ENCODE measurements at places on chromosomes 12 and 14. TPM values are rescaled to one million over a fixed set of nuclear protein-coding genes. Genes with fewer than 3 reads are reported as not detected.

DNA sequence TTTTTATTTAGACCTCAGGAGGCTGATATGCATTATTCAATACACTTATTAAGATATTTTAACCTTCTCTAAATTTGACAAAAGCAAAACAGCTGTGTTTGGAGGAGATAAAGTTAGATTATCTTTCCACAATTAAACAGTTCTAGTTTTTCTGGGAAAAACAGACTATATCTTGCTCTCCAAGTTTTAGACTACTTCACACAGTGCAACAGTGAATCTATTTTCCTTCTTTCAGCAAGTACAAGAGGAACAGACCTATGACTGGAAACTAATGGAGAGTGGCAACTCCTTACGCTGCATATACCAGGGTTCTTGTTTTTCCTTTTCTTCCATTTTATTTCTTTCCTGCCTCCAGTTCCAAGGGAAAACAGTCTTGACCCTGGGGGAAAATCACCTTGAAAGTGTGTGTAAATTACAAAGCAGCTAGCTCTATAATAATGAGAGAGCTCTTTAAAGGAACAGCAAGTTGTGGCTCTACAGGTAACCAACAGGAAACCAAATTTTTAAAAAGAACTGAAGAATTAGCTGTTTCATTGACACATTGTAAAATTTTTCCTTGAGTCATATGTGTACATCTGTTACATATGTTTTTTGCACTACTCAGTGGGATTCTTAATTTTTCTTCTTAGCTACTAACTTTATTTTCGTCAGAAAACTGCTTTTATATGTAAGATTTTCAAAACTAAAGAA, 27.4 kb downstream of the DNM1L start:
- DNase-seq = no peak

DNA sequence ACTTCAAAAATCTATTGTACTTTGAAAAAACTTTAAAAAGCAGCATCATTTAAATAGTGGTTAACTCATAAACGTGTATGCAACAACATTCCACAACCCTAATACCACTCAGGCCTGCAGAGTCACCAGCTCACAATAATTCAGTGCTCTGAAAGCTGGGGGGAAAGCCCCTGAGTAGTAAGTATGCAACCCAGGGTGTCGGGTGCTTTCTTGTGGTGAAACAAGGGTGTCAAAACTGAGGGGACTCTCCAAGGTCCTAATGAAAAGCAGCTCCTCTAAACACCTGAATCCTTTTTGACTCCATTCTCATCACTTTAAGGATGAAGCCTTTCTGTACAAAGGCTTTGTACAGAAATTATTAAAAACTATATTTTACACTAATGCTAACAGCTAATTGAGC, 33.7 kb downstream of the FGFR1OP2 start:
- DNase-seq = no peak

GRCh38 chr12:42486407-42486806, 103.1 kb downstream of the PRICKLE1 start:
- peak; percentile 41 for DNase-seq

DNA sequence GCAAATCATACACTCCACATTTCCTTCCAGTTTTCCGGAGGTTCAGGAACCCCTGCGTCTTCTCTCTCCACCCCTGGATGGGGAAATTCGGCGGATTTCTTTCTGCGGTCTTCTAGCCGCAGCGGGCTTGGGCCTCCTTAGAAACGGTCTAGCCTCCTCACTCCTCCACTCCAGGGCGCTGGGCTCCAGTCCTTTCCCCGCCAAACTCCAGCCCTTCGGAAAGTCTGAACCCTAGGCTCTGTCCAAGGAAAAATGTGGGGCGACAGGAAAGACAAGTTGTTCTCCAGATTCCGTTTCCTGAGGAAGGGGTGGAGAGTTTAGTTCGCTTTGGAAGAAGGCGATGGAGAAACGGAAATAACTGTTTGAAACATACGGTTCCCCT, 1.4 kb upstream of the HOXC10 start:
- no peak for DNase-seq

- no peak for DNase-seq
These were observed 208.0 kb downstream of the SPTSSA start for GRCh38 chr14:34254031-34254430.

DNA sequence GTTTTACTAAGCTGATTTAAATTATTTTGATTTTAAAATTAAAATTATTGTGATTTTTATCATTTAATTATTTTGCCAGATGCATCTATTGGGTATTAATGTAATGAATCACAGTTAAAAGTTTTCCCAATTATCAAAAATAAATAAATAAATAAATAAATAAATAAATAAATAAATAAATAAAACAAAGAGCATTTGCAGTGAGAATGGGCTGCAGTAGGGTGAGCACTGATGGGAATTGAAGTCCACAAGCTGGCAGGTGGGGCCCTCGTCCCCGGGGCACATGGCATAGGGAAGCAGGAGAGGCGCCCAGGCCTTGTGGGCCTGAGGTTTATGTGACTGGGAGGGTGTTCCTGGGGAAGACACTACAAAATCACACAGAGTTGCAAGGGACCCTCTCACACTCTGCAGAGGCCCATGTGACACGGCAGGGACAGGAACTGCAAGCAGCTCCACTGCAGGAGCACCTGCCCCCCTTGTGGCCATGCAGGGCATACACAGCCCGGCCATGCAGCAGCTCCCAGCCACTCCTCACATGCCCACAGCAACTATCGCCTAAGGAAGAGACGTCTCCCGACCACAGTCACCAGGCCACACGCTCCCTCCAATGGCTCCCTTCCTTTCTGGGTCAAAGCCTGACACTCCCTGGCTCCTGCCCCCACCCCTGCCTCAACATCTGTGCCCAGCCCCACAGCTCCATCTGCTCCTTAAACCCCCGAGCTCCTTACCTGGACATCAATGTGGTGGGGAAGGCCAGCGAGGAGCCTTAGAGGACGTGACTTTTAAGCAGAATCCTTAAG, 256.3 kb upstream of the SFSWAP start:
- peak; percentile 90 for DNase-seq

DNA sequence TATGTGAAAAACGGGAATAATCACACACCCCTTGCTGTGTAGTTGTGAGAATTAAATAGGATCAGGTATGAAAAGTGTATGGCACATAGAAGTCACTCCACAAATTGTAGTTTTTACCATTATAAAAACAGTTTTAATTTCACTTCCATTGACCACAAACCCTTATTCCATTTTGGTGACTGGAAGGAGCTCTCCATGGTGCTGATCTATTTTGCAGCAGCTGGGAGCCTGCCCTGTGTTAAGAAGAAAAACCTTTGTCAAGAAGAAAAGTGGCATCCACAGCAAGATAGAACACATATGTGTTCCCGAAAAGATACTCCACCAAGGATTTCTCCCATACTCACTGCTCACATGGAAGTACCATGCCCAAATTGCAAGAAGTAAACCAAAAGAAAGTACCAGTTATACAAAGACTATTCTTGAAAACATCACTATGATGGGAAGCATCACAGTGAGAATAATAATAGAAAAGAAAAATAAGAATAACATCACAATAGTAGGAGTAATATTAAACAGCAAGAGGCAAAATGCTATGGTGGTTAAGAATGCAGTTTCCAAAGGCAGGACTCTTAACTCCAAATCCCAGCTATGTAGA, 58.7 kb downstream of the TUNAR start:
- DNase-seq = no peak

DNA sequence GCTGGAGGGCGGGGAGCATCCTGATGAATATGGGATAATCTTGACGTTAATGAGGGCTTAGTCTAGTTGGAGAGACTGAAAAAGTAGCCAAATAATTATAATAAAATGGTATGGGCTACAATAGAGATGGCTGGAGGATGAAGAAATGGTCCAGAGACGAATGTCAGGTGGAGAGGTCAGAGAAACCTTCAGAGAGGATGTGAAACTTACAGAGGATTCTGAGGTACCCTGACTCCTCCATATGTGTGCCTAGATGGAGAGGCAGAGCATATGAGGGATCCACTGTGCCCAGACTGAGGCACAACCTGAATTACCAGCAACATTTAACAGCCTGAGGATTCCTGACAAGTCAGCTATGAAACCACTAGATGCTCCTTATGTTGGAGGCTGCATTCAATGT, 417.0 kb downstream of the ATP23 start:
- no peak for DNase-seq

GRCh38 chr12:54127538-54128259, 61.1 kb downstream of the SMUG1 start:
- no peak for DNase-seq

DNA sequence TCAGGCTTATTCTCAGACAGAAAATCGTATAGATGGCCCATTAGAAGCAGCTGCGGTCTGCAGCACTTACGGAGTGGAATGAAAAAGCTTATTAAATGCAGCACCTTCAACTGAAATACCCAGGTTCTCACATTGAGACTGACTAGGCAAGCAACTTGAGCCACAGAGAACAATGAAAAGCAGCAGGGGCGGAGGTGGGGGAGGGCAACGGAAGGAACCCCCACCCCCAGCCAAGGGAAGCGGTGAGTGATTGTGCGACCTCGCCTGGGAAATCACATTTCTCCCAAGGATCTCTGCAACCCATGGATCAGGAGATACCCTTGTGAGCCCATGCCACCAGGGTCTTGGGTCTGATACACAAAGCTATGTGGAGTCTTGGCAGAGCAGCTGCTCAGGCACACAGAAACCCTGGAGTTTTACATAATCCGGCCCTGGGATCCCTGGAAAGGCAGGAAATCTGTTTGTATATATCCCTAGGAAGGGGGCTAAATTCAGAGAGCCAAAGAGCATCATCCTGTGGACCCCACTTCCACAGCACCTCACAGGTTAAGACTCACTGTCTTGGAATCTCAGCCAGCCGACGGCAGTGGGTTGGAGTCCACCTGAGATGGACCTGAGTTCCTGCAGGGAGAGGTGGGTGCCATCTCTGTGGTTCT, 38.1 kb downstream of the PZP start:
- no peak for DNase-seq

- no peak for DNase-seq
These were observed 242.2 kb downstream of the SOX5 start for GRCh38 chr12:23707270-23707669.

DNA sequence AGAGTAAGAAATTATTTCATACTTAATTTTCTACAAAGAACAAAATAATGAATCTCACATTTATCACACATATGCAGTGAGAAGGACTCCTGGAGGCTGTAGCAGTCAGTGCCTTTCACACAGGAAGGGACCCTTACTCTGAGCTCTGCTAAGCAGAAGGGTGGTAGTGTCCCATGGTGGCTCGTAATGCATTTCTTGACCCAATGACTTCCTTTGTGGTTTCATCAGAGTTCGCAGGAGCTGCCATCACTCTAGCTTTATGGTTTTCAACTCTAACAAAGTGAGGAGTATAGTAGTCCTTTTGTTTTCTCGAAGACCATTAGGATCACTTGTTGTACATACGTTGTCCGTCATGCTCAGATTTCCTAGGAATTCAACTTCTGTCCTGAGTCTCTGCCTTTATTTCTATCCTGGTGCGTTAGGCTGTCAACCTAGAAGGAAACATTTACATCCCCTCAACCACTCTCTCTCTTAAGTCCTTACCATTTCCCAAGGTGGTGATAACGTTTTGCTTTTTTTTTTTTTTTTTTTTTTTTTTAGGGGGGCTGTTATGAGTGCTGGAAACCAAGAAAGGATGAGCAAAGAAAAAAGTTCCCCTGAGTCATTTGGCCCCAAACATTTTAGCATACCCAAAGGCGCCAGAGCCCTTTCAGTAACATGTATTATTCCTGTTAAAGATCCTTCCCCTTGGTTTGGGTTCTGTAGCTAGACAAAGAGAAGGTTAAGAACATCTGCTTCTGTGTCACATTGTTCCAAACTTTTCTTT, 37.2 kb downstream of the GABARAPL1 start:
- DNase-seq = no peak

- DNase-seq = no peak
These were observed 43.5 kb downstream of the VEZT start for GRCh38 chr12:95261109-95261508.

GRCh38 chr14:37246427-37246829, 48.7 kb downstream of the MIPOL1 start:
- DNase-seq = peak; percentile 1

DNA sequence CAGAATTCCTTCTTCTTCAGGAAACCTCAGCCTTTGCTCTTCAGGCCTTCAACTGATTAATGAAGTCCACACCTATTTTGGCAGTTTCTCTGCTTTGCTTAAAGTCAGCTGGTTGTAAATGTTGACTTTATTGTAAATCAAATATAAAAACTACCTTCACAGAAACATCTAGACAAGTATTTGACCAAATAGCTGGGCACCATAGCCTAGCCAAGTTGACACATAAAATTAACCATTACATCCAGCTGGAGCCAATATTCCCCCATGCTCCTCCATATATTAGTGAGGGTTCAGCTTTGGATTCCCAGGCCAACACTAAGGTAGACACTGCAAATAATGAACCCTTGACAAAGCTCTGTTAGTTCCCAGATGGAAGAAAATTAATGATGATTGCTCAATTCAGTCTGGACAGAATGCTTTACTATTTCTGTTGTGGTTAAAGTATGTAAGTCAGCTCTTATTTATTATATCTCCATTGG, 125.5 kb downstream of the ZFP36L1 start:
- DNase-seq = no peak

GRCh38 chr14:101399737-101400517, 161.4 kb upstream of the DIO3 start:
- DNase-seq = no peak

DNA sequence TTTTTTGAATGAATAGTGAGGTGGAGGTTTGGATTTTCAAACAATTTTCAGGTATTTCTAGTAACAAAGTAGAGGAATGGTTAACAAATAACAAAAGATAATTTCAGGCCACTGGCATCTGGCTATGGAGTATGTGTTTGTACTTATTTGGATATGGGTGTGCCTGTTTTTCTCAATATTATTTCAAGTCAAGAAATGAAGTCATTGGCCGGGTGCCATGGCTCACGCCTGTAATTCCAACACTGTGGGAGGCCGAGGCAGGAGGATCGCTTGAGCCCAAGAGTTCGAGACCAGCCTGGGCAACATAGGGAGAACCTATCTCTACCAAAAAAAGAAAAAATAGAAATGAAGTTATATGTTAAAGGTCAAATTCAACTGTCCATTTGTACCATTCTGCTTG, 13.9 kb downstream of the SLC35E3 start:
- no peak for DNase-seq

DNA sequence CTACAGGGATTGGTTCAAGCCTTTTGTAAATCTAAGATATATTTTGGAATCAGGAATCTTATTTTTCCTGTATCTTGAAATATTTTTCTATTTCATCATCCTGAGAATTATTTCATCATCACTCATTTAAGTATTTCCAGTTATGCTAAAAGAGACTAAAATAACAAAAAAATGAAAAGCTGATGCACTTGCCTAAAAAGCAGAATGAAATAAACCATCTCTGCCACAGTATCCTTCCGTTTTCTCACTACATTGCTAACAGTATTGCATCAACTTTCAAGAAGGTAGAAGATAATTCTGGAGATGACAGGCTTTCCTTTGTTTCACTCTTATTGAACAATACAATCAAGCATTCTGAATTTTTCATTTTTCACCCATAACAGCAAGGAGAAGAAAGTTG, 31.1 kb upstream of the EIF5 start:
- DNase-seq = no peak

The PPP1R1A gene
- polyA plus RNA-seq = not detected

The KERA gene
- polyA plus RNA-seq = not detected

The NANOG gene
- polyA plus RNA-seq = not detected

The MAP3K9 gene
- 2.0 TPM for polyA plus RNA-seq

The PLXNC1 gene
- polyA plus RNA-seq = 0.28 TPM

The MYO1H gene
- not detected for polyA plus RNA-seq

The ADCY4 gene
- 0.08 TPM for polyA plus RNA-seq

The APOLD1 gene
- 1.7 TPM for polyA plus RNA-seq

The OR6J1 gene
- polyA plus RNA-seq = not detected

The ASCL4 gene
- polyA plus RNA-seq = not detected

The CCDC196 gene
- not detected for polyA plus RNA-seq

The KIF21A gene
- polyA plus RNA-seq = 7.2 TPM

The STON2 gene
- not detected for polyA plus RNA-seq

The KRT83 gene
- not detected for polyA plus RNA-seq

The LRP6 gene
- polyA plus RNA-seq = 15.3 TPM

All from SK-N-SH (cell line).